ENCODE measurements at places on chromosomes 6 and 20.

- no peak for DNase-seq
Observed at GRCh38 chr6:131655387-131655786, 18.3 kb downstream of the ENPP3 start.

DNA sequence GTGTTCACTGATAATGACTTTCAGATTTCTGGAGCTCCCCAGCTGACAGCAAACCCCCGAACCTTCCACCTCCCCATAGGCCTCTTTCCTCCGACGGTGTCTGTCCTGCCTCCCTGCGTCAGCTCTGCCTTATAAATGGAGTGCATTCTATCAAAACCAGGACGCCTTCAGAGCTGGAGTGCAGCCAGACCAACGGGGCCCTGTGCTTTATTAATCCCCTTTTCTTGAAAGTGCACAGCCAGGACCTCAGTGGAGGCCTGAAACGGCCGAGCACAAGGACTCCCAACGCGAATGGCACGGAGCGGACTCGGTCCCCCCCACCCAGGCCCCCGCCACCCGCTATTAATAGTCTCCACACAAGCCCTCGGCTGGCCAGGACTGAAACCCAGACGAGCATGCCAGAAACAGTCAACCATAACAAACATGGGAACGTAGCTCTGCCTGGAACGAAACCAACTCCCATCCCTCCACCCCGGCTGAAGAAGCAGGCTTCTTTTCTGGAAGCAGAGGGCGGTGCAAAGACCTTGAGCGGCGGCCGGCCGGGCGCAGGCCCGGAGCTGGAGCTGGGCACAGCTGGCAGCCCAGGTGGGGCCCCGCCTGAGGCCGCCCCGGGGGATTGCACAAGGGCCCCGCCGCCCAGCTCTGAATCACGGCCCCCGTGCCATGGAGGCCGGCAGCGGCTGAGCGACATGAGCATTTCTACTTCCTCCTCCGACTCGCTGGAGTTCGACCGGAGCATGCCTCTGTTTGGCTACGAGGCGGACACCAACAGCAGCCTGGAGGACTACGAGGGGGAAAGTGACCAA is 42.3 kb upstream of the NAA20 start:
- peak; percentile 71 for DNase-seq

DNA sequence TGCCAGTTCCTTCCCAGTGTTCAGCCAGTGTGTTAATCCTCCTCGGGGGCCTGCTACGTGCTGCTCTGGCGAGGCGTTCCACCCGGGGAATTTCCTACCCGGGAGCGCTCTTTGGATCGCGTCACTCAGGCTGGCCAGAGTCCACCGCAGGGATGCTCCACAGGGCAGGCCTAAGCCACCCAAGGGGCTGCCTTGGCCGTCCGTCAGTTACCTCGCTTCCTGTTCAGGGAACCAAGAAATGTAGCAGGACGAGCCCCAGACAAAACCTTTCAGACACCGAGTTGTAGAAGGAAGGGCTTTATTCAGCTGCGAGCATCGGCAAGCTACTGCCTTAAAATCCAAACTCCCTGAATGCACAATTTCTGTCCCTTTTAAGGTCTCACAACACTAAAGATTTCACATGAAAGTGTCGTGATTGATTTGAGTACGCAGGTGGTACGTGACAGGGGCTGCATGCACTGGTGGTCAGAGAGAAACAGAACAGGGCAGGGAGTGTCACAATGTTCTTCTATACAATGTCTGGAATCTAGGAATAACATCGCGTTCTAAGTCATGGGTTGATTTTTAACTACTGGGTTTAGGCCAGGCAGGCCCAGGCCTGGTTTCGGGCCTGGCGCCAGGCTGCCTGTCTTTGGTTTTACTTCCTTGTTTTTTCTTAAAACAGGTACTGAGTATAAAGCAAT is 15.7 kb upstream of the POU5F1 start:
- no peak for DNase-seq

DNA sequence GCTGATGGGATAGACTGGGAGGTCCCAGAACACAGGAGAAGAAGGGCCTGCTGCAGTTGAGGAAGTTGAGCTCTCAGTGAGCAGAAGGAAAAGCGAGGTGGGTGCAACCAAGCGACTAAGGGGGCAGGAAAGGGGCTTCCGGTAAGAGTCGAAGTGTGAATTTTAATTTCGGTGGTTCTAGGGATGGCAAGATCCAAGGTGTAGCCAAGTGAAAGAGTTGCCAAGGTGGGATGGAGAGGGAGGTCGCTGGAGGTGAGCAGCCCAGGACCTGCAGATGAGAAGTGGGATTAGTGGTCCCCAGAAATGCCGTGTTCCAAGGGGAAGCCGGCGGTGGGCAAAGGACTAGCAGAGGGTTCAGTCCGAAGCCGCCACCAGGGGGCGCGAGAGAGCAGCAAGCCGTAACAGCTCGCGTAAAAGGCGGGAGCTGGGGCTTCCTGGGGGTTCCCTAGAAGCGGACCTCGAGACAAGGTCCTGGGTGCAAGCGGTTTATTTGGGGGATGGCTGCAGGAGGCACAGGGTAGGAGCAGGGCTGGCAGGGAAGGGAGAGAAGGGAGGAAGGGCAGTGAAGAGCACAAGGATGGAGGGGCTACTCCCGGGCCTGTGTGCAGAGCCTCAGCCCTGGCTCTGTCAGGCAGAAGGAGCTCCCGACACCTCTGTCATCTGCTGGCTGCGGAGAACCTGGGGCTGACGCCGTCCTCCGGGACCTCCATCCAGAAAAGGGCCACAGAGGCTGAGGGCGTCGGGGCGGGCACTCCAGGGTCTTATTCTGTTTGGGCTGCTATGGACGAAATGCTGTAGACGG is 103.6 kb downstream of the PAX1 start:
- DNase-seq = no peak

DNA sequence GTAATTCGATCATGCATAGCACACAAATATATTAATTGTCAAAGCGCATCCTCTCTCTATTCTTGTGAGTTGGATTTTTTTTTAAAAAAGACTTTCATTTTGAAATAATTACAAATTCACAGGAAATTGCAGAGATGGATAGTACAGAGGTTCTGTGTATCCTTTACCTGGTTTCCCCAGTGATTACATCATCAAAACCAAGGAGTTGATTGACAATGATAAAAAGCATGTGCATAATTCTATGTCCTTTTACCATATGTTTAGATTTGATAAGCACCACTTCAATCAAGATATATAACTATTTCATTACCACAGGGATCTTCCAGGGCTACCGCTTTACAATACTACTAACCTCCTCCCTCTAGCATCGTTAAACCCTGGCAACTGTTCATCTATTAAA is 40.2 kb downstream of the CCN2 start:
- DNase-seq = peak; percentile 7

- DNase-seq = no peak
Observed at GRCh38 chr6:137951064-137951597, 84.1 kb downstream of the TNFAIP3 start.

- DNase-seq = no peak
Observed at GRCh38 chr20:51531141-51531710, 11.3 kb downstream of the NFATC2 start.

GRCh38 chr20:50595988-50596693 is 86.0 kb downstream of the PTPN1 start:
- DNase-seq = no peak

DNA sequence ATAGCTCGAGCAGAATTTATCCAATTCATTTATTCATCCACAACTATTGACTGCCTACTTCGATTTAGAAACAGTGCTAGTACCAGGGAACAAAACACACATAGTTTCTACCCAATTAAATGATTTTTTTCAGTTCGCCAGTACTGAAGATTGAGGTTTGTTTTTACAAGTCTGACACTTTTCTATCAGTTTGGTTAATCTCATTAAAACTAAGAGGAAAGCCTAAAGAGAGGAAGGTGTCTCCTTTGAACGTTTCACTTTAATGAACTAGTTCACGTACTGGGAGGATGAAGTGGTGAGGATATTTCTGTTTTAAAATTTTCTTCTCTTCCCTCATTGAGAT is 570 bp upstream of the ANKS1A start:
- DNase-seq = no peak

DNA sequence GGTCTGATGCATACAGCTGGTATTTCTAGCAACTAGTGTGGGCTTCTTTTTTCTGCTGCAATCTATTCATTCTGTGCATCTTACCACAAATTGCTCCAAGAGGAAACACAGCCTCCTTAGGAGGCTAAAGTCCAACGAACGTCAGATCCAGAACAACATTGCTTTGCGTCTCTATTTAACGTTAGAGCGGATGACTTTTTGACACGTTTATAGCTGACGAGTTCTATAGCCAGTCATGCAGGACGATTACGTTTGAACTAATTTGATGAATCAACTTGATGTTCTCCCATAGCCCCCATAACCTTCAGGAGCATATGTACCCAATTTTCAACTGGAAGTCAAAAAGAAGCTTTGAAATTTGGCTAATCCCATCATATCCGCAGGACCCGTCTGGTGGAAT is 59.9 kb downstream of the TSHZ2 start:
- DNase-seq = no peak

DNA sequence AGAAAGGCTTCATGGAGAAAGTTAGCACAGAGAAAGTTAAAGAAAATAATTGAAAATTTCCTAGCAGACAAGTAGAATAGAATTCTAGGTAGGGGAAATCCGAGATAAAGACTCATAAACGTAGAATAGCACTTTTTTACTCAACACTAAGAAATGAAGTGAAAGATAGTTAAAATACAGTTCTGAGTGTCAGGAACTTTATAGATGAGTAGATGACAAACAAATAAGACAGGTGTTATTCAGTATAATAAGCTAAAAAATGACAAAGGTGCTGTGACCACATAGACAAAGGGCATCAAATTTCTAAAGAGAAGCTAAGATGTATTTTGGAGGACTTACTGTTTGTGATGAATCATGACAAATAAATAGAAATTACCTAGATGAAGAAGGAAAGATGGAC is 12.9 kb downstream of the FKBP1C start:
- no peak for DNase-seq

- no peak for DNase-seq
Observed at GRCh38 chr6:157608221-157609075, 214.6 kb upstream of the SNX9 start.

- DNase-seq = no peak
Observed at GRCh38 chr6:37501632-37502491, 2.2 kb upstream of the CCDC167 start.

DNA sequence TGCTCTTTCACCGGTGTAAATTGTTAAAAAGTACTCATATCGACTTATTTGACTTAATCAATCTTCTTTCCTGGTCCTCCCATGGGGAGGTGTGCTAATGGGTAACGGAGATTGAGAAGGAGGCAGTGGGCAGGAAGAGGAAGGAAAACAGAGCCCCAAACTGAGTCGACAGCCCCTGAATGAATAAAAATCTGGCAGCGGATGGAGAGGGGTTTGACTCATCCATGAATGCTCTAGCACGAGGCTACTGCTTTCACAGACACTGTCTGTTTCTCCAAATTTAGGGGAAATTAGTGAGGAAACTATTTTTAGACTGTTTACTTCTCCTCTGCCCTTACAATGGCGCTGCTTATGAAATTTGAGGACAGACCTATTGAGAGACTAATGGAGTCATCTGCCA is 142.2 kb upstream of the ATXN1 start:
- no peak for DNase-seq

GRCh38 chr6:128259730-128260685 is 260.4 kb downstream of the PTPRK start:
- no peak for DNase-seq

DNA sequence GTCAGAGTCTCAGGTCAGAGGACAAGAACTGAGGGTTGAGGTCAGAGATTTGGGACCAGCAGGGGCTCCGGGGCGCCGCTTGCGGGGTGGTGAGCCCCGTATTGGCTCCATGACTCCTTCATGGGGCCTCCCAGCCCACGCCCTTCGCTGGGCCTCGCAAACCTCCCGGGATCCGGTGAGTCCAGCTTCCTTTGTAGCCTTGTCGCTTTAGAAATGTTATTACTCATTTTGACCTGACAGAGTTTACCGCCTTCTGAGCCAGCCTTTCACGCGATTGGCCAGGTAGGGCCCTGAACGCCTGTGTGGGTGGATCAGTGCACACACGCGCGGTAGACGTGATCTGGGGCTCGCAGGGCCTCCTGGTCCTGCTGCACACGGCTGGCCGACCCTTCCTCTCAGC is 181.1 kb downstream of the ERMARD start:
- DNase-seq = no peak

DNA sequence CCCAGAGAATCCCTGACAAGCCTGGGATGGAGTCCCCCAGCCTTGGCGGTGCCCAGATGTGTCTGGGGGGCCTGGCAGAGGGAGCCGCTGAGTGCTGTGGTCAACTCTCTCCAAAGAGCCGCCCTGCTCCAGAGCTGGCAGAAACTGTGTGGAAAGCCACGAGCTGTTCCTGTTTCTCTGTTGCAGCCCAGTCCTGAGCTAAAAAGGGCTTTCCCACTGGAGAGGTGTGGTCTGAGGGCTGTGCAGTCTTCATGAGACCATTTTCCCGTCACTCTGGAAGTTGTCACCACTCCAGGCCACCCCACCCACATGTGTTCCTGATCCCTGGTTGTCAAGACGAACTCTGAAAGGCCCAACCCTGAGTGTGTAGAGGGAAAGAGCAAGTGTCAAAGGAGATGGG is 99.7 kb upstream of the KCNK16 start:
- no peak for DNase-seq

- DNase-seq = no peak
Observed at GRCh38 chr6:167668019-167668753, 158.5 kb upstream of the AFDN start.

GRCh38 chr6:54248994-54249393 is 59.2 kb upstream of the TINAG start:
- no peak for DNase-seq

- DNase-seq = no peak
Observed at GRCh38 chr20:51134405-51134804, 111.5 kb upstream of the KCNG1 start.

DNA sequence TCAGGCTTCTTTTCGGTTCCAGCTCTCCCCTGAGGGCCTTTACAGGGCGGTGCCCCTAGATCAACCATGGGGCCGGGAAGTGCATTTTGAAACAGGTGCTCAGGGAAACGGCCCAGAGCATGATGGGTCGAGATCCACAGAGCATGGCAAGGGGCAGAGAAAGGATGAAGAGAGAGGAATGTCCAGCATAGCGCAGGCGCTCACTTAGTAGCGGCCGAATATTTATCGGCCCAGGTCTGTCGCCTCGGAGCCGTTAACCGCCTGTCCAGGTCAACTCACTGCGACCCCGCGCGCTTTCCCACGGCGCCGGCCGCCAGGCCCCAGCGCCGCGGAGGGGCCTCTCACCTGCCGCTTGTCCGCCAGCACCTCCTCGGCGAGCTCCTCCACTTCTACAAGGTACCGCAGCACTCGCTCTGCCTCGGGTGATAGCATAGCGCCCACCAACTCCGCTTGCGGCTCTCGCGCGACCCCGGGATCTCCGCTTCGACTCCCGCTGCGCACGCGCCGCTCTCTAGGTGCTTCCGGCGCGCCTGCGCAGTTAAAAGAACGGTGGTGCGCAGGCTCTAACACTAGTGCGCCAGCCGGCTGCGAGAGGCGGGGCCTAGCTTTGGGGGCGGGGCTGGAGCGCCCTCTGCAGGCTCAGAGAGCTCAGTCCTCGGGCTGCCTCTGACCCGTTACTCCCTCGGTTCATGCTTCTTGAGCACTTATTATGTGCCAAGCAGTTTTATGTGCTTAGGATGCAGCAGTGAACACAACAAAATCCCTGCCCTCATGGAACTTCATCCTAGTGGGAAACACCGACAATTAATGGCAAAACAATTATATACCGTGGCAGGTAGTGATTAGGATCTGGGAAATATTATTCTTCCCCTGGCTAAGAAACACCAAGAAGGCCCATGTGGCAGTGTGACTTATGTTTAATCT is at the start of gene PDRG1:
Gene PDRG1, minus strand, starts transcription at position 517 of the 924 bp plus-strand sequence. Its CDS starts 85 bp downstream, at position 432.
- DNase-seq = peak; percentile 97

All from NCI-H1105 treated with DMSO at 0.1 percent for 48 hours (cell line).